HCEC 1CT (cell line): ENCODE measurements at places on chromosomes 16 and 17.

DNA sequence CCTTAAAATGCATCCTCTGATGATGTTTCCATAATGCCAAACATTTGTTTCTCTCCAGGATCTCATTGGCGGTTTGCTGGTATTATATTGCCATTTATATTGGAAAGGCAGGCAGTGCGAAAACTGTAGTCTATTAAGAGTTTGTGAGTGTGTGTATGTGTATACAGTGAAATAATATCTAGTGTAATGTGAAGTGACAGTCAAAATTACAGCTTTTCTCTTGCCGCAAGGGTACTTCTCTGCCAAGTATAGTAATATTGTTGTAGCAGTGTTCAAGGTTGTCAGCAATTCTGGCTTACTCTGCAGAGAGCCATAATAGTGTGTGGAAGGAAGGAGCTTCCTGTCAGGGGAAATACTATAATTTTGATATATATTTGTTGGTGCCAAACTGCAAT, 178.6 kb downstream of the WWOX start:
- no peak for DNase-seq

DNA sequence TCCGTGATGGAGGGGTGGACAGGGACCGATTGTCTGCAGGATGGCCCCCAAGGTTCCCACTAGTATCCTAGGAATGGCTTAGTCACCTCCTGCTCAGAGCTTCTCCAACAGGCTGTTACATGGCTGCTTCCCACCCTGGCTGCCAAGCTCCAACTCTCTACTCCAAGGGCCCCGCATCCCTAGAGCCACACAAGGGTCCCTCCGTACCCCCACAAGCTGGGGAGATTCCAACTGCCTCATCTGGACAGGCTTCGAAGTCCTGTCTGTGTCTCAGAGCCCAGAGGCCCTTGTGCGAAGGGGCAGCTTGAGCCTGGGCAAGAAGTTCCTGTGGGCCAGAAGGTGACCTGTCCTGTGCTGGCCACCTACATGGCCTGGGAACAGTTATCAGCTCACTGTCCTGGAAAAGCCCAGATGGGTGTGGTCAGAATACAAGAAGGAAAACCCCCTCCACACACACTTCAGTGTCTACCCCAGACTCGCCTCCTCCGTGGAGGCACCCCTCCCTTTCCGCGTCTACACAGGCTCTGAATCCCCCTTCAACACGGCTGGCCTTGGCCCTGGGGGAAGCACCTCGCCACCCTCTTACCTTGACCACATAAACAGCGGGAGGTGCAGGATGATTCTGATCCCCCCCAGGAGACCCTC, 586 bp downstream of the MEAK7 start:
- DNase-seq = peak; percentile 59

DNA sequence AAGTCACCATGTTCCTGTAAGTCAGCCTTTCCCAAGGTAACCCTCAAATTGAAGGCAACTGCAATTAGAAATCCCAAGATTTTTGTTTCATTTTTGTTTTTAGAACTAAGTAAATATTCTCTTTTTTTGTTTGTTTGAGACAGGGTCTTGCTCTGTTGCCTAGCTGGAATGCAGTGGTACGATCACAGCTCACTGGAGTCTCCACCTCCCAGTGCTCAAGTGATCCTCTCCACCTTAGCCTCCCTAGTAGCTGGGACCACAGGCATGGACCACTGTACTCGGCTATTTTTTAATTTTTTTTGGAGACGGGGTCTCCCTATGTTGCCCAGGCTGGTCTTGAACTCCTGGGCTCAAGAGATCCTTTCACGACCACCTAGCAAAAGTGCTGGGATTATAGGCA, 10.6 kb upstream of the LRRC59 start:
- no peak for DNase-seq

DNA sequence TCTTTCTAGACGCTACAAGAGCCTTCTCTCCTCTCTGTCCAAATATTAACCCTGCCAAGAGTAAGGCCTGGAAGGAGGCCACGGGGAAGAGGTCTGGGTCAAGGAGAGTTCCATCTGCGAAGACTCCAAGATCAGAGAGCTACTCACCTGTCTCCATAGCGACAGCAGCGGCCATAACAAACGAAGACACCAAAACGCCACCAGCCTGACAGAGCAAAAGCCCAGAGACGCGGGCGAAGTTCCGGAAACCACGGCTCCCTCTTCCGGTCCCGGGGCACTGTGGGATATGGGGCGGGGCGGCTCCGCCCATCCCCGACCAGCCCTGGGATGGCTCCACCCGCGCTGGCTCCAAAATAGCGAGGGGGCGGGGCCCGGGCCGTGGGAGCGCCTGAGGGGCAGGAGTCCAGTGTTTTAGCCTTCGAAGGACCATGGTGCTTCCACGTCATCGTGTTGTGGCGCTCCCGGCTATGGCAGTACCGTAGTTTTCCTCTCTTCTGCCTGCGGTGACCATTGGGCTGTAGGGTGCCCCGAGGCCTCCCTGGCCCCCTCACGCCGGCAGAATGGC, at the start of the genes C17orf100 and MED31:
Gene C17orf100, plus strand, starts transcription at position 409 of the 565 bp plus-strand sequence. Its CDS starts 152 bp downstream, at position 561.
Gene MED31, minus strand, starts transcription at position 252 of the 565 bp plus-strand sequence. Its CDS starts 77 bp downstream, at position 175.
- peak; percentile 83 for DNase-seq

DNA sequence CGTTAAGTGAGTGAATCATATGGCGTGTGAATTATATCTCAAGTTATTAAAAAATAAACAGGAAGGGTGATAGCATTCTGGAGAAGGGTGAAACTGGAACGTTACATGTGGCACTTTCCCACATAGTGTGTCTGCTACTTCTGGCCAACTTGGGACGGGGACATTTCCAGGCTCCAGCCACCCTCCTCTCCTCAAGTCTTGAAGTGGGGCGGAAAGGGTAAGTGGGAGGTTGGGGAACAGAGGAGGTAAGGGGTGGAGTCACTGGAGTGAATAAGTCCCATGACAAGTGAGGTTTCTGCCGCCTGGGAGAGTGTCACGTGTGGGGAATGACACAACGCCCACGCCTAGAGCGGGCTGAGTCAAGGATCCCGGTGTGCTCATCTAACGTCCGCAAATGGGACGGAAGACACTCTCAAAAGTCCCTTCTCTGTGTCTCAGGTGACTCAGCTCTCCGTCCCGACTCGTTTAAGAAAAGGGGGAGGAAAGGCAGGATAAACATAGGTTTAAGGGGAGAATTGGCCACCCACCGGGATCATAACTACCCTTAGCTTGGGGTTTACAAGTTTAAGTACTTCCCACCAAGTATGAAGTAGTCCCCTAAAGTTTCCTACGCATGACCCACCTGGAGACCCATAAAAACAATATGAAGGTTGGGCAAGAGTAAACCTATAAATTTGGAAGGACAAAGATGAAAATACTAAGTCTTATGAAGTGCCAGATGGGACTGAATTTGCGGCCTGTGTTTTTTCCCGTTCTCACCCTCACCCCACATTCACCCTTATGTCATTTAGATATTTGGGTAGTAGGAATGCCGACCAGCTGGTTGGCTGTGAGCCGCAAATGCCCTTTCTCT, 1.2 kb upstream of the SPAG9 start:
- peak; percentile 92 for DNase-seq

- DNase-seq = peak; percentile 83
Measured at GRCh38 chr16:31869511-31870201, 4.0 kb upstream of the ZNF267 start.

GRCh38 chr16:3158510-3159314, 23.9 kb downstream of the ZNF213 start:
- peak; percentile 85 for DNase-seq

DNA sequence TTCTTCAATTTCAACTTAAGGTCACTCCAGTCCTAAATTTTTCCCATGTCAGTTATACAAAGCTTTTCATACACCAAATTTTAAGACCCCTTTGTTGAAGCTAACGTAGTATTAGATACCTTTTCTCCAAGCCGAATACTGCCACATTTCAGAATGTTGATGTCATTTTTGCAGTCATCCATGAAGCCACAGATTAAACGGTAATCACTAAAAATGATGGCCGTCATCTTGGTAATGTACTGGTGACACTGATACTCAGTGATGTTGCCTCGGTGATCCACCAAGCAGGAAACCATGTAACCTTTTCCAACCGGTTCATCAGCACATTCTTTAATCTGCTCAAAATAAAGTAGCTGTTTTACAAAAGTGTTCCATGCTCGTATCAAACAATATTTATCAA, 82.1 kb upstream of the CLEC18B start:
- no peak for DNase-seq

GRCh38 chr17:61132524-61132923, 267.1 kb upstream of the TBX2 start:
- no peak for DNase-seq

GRCh38 chr16:61862221-61863155, 173.8 kb downstream of the CDH8 start:
- DNase-seq = no peak
